ENCODE measurements at places on chromosomes 6 and 20.

DNA sequence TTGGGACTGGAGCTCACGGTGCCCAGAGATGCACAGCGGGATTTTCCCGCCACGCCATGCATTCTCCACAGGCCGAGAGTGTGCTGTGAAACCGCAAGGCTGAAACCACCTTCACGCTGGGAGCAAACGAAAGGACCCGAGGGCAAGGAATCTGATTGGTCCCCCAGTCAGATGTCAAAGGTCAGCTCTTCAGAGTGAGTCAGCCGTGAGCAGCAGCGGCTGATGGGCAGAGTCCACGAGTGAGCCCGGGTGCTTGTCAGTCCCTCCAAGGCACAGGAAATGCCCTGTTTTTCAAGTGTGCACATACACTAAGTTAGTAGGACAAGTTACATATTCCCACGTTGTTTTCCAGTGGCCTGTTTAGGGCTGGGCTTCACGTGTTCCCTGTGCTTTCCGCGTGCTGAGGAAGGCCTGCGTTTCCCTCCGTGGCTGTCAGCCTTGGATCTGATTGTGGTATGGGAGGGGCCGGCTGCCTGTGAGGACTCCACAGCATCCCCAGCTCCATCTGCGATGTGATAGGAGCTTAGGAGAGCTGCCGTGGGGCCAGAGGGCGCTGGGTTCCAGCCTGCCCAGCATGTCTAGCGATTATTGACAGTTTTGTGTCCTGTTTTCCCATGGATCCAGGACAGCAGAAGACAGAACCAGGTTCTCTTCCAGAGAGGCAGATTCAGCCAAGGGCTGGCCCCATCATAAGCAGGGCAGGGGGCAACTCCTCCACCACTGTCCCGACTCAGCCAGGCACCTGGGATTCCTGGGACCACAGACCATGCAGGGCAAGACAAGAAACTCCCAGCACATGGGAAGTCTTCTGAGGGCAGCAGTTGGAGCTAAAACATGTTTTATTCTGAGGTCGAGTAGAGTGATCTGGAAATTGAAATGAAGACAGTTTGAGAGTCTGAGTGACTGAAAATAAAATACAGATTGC, 38.2 kb upstream of the FRMD1 start:
- DNase-seq, result no peak
- H3K4me1 ChIP-seq, result no peaks in the 10 kb centered on the region
- no peak overlapping the region for H3K27ac ChIP-seq
- H3K27me3 ChIP-seq, result no peaks in the 10 kb centered on the region

GRCh38 chr20:7323957-7324356, 556.5 kb downstream of the BMP2 start:
- H3K4me3 ChIP-seq, result no peak overlapping the region
- H3K36me3 ChIP-seq, result no peaks in the 10 kb centered on the region
- DNase-seq, result no peak

- peaks cover 5% of the 10 kb centered on the region for H3K36me3 ChIP-seq
- no peak for DNase-seq
- H3K4me3 ChIP-seq, result no peak overlapping the region
- H3K4me1 ChIP-seq, result peaks cover 18% of the 10 kb centered on the region
- H3K27me3 ChIP-seq, result no peaks in the 10 kb centered on the region
Measured at GRCh38 chr6:43673444-43674084, 14.0 kb downstream of the MRPS18A start.

- H3K36me3 ChIP-seq, result no peaks in the 10 kb centered on the region
- no peak overlapping the region for H3K4me3 ChIP-seq
- DNase-seq, result peak; percentile 2
- H3K27ac ChIP-seq, result peak overlapping the region; percentile 90
Measured at GRCh38 chr6:100126790-100127484, 132.9 kb upstream of the MCHR2 start.

Data from activated T-cell treated with anti-CD3 and anti-CD28 coated beads, Interleukin-2, amount 50 U/mL, for 72 hours (primary cell).